Heart right ventricle (tissue), 16 donors: ENCODE measurements at places on chromosomes 2 and 18. TPM values are rescaled to one million over a fixed set of nuclear protein-coding genes. Genes with fewer than 3 reads are reported as not detected.
A peak's percentile ranks its signal among the peaks of the same experiment; 100 is the strongest.

DNA sequence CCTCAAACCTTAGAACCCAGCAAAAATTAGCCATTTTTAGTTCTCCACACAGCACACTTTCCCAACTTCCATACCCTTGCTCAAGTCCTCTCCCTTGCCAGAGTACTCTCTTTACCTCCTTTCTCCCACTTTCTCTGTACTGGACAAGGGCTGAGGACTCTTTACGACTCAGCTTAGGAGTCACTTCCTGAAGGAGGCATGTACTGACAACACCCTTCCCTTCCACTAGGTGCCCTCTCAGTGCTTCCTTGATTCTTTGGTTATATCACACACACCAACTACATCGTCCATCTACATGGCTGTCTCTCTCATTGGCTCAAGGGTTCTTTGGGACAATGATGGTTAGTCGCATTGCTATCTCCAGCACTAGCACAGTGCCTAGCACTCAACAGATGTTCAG, 5.2 kb upstream of the C18orf63 start:
- DNase-seq: no peak
- H3K36me3 ChIP-seq: no peaks in the 10 kb centered on the region
- H3K4me3 ChIP-seq: no peak overlapping the region
- H3K27ac ChIP-seq: no peak overlapping the region
- H3K27me3 ChIP-seq: no peaks in the 10 kb centered on the region
- peaks cover 3% of the 10 kb centered on the region for H3K4me1 ChIP-seq

DNA sequence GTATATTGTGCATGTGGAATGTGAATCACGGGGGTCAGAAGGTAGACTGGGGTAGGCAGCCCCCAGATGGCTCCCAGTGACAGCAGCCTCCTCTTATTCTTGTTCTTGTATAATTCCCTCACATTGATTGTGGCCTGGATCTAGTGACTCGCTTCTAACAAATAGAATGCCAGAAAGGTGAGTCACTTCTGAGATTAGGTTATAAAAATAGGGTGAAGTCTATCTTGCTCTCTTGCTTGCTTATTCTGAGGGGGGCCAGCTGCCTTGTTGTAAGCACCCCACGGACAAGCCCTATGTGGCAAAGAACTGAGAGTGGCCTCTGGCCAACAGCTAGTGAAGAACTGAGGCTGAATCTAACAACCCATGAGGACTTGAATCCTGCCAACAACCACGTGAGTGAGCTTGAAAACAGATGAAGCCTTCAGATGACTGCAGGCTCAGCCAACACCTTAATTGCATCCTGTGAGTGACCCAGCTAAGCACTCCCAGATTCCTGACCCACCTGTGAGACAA, 15.6 kb upstream of the RMND5A start:
- peaks cover 12% of the 10 kb centered on the region for H3K4me1 ChIP-seq
- H3K27me3 ChIP-seq: no peaks in the 10 kb centered on the region
- no peak overlapping the region for H3K4me3 ChIP-seq
- H3K36me3 ChIP-seq: no peaks in the 10 kb centered on the region
- DNase-seq: peak; percentile 29

KCTD1 gene
- 13.6 TPM for total RNA-seq

DNA sequence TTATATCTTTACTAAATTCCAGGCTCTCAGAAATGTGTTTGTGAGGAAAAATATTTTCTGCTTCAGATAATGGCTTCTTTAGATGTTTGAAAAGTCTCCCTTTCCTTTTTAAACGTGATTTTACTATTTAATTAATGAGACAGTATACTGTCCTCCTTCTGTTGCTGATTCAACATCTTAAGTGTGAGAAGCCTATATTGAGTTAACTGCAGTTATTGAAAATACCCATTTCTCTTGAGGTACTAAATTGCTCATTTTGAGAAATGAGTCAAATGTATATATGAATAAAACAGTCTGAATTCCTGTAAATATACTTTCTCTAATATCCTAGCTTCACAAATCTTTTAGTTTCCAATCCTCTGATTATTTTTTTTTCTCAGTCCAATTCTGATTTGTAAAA, 470.2 kb downstream of the PTPRM start:
- H3K36me3 ChIP-seq: no peaks in the 10 kb centered on the region
- no peaks in the 10 kb centered on the region for H3K27me3 ChIP-seq
- no peaks in the 10 kb centered on the region for H3K4me1 ChIP-seq
- DNase-seq: no peak

PER2 gene
- total RNA-seq: 8.8 TPM

SIX3 gene
- total RNA-seq: not detected
